ENCODE measurements at places on chromosomes 12 and 14.

DNA sequence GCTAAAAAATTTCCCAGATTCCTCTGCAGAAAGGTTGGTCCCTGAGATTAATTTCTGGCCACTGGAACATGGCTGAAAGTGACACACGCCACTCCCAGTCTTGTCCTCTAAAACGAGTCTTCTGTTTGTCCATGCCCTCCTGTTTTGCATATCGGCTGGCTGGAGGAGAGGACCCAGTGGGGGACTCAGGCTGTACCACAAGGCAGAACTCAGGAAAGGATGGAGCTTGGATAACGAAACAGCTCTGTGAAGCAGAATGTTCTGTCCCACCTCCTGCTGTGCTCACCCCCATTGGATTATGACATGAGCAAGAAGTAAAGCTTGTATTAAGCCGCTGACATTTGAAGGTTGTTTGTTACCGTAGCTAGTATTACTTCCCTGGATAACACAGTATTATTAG lies 856.2 kb downstream of the BCL11B start:
- DNase-seq: no peak

- no peak for DNase-seq
These were observed 400.5 kb downstream of the ETNK1 start for GRCh38 chr12:23025372-23026016.

GRCh38 chr12:92445253-92446082 lies 257.3 kb upstream of the PLEKHG7 start:
- no peak for DNase-seq

GRCh38 chr12:49543914-49544815 lies 5.3 kb downstream of the KCNH3 start:
- no peak for DNase-seq

- DNase-seq: no peak
These were observed at the start of gene NUAK1 for GRCh38 chr12:106138633-106139421. Gene NUAK1 (minus strand): TSS chr12:106138954. CDS start chr12:106138653, 301 bp downstream.

DNA sequence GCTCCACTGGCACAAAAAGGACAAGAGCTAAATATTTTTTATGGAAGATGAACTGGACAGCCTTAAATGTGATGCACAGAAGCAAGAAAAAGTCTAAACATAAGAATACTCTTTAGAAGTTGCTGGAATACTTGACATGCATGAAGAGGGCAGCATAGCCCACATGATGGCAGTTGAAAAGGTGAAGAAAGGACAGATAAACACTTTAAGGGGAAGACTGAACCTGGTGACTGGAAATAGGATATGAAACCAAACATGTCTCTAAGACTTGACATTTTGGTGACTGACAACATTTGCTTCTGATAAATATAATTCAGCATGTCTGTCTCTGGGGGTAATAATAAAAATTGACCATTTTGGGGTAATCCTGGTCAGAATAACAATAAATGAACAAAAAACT lies 273.1 kb downstream of the CCDC91 start:
- DNase-seq: no peak

DNA sequence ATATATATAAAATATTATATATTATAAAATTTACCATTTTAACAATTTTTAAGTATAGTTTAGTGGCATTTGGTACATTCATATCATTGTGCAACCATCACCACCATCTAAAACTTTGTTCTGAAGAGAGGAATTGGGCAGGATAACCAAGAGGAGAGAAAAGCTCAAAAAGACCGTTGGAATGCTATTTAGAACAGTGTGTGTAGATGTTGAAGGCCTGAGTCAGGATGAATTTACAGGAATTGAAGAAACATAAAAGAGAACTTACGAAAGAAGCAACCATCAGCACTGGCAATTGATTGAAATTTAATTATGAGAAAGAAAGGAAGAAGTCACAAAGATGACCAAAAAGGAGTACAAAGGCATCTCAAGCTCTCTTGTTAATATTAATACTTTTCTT lies 196.9 kb upstream of the PWP1 start:
- no peak for DNase-seq

- DNase-seq: no peak
These were observed 9.3 kb upstream of the PTHLH start for GRCh38 chr12:27981874-27982273.

DNA sequence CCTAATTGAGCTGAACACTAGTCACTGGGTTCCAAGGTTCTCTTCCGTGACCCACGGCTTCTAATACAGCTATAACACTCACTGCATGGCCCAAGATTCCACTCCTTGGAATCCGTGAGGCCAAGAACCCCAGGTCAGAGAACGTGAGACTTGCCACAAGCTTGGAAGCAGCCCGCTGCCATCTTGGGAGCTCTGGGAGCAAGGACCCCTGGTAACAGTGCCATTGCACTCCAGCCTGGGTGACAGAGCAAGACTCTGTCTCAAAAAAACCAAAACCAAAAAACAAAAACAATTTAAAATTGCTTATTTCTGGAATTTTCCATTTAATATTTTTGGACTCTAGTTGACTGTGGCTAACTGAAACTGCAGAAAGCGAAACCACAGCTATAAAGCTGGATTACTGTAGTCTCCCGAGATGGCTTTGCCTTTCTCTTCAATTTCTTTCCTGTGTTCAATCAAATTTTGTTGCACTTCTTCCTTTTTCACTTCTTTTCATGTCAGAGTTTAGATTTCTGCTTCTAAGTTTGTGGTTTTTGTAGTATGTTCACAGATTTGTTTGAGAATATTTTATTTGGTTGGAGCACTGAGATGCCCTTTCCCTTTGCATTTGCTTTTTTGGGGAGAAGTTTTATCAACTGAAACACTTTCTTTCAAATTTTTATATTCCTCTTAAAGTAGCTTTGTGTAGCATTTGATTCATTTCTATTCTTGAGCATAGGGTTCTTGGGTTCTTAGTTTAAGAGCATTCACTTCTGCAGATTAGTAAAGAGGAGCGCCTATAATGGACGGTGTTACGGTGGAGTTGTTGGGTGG lies 44.6 kb downstream of the DDHD1 start:
- no peak for DNase-seq

GRCh38 chr12:68630050-68630449 lies 19.4 kb downstream of the RAP1B start:
- no peak for DNase-seq

- DNase-seq: no peak
These were observed 626.1 kb upstream of the NOVA1 start for GRCh38 chr14:27223906-27224305.

GRCh38 chr12:49462083-49462744 lies 76.6 kb upstream of the KCNH3 start:
- DNase-seq: no peak

DNA sequence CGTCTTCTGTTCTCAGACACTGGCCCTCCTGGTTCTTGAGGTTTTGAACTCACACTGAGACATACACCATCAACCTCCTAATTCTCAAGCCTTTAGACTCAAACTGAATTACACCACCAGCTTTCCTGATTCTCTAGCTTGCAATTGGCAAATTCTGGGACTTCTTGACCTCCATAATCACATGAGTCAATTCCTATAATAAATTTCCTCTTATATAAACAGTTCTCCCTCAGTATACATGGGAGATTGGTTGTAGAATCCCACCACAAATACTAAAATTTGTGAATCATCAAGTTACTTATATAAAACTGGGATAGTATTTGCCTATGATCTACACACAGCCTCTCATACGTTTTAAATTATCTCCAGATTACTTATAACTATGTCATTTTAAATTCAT lies 162.2 kb downstream of the DIO2 start:
- DNase-seq: no peak

DNA sequence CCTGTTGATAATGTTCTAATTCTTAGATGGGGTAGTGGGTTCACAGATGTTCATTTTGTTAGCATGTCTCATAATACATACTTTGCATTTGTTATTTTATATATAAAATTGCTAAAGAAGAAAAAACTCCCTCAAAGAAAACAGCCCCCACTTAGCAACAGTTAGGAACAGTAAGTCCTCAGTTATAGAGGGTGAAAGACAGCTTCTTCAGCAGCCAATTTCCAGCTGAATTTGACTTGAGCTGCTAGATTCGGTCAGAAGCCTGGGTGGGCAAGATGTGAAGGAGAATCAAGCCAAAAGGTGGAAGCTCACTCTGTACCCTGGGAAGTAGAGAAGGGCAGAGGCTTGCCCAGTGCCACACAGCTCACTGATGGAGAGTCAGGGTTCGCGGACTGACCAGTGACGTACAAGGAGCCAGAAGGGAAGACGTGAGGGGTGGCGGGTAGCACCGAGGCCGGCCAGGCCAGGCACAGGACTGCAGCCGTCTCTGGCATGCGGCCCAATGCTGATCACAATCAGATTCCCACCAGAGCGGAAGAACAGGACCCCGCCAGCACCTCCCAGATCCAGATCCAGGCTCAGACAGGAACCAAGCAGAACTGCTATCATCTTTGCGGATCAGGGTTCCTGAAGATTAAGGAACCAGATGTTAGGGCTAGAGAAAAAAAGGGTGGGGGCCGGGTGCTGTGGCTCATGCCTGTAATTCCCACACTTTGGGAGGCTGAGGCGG lies 30.4 kb upstream of the VWF start:
- DNase-seq: no peak

DNA sequence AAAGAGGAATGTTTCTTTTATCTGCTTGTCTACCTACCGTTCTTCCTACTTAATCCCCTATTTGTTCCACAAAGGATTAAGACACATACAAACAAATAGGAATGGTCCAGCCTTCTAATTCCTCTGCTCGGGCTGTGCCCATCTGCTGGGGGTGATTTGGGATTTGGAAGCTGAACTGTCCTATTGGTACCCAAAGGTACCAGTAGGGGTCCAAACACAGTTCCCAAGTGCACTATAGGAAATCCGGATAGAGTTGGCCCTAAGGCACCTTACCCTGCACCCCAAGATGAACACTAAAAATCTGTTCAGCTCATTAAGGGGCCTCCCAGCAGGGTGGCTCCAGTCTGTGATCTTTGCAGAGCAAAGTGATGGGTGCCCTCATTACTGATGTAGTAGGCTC lies 566.9 kb downstream of the NRXN3 start:
- no peak for DNase-seq

- DNase-seq: no peak
These were observed 3.1 kb upstream of the LMNTD1 start for GRCh38 chr12:25556153-25556552.

- DNase-seq: no peak
These were observed 100.2 kb downstream of the SRGAP1 start for GRCh38 chr12:63944586-63945228.

DNA sequence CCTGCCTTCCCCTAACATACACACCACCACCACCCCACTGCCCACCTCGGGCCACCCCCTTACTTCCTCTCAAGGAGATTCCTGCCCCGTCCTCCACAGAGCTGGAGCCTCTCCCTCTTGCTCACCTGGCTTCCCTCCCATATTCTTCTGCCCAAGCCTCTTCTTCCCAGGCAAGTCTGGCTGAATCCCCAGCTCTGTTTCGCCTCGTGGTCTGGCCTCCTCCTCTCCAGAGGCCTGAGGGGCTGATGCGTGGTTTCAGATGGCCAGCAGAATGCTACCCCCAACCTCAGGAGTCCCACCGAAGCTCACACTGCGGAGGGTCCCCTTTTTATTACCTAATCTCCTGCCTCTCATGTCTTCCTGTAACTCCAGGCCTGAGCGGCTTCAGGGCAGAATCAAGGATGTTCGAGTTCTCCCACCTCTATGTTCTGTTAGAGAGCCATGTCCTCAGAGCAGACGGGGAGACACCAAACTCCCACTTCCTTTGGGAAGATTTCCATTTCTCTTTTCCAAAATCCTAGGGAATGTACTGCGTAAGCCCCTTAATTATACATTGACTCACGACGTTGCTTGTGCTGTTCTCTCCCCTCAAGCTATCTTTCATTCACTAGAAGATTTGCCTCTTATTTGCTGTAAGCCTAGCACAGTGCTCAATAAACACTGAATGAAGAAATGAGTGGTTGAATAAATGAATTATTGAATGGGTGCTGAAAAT lies 33.9 kb upstream of the LTBP2 start:
- no peak for DNase-seq

GRCh38 chr14:71474301-71475265 lies 457.6 kb upstream of the RGS6 start:
- no peak for DNase-seq

- DNase-seq: no peak
These were observed 9.0 kb downstream of the SERPINA6 start for GRCh38 chr14:94313991-94314655.

DNA sequence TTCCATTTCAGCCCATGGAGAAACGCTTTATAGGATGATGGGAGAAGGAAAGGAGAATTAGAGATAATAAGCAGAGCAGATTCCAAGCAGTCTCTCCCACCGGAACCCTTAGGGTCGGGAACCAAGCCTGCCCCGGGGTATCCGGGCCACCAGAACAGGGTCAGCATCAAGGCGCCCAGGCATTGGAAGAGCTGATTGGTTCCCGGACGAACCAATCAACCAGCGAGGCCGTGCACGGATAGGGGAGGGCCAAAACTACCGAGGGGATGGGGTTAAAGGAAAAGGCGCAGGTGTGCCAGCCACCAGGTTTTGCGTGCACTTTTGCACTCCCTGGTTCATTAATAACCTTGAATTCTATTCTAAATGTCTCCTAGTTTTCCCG lies 1.7 kb downstream of the PPM1H start:
- no peak for DNase-seq

DNA sequence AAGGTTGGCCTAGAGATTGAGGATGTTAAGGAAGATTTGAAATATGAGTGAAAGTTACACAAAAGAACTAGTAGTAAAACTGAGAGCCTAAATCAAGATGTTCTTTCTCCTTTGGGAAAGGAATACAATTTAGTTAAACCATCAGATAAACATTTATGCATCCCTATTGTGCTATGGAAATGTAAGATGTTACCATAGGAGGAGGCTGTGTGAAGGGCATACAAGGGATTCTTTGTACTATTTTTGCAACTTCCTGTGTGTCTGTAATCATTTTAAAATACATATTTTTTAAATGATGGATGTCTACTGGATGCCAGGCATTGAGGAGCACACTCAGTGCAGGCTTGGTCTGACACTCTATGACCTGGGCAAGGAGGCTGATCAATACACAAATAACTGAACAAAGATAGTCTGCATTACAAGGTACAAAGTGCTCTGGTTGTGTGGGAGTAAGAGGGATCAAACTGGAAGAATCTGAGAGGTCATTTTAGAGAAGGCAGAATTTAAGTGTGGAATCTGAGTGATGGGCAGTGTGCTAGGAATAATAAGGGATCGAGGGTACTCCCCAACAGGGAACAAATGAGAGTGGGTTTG lies 5.8 kb upstream of the CHPT1 start:
- DNase-seq: no peak

Measured in stimulated activated CD8-positive, alpha-beta memory T cell treated with anti-CD3 and anti-CD28 coated beads, Interleukin-7, amount 100 ng/mL, for 1 hour (primary cell).